SJCRH30 (cell line): ENCODE measurements at places on chromosomes 5 and 9. TPM values are rescaled to one million over a fixed set of nuclear protein-coding genes. Genes with fewer than 3 reads are reported as not detected.

DNA sequence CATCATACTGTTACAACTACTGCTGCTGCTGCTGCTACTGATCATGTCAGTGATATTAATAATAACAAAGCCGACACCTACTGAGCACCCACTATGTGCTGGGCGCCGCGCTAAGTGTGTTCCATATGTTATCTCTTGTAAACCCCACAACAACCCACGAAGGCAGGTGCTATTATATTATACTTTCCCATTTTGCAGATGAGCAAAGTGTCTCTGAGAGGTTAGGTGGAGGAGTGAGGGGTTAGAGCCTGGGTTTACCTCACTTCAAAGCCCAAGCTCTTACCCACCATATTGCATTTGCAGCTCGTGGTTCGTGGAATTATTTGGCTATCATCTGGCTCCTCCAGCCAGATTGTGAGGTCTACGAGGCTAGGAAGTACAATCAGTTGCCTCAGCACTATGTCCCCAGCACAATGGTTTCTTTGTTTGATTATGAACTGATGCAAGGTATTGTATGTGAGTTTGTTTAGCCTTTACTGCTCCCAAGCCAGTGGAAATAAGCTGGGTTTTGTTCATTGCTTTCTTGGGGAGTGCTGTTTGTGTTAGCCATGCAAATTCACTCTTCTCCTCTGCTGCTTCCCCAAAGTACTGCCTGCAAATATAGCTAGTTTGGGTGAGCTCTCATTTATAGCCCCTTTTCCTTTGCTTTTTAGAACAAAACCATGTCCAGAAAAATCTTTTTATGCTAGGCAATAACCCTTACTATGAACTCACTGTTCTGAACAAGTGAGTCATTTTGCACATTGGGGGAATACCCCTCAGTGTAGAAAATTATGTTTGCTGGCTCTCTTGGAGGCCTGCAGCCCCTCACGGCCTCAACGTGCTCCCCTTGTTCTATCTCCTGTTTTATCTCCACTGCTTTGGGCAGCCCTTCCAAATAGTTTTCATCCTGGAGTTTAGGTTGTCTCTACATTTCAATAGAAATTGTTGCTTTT is 47.9 kb downstream of the ALG2 start:
- H3K4me1 ChIP-seq, result peaks cover 20% of the 10 kb centered on the region
- H3K36me3 ChIP-seq, result no peaks in the 10 kb centered on the region
- H3K4me3 ChIP-seq, result no peak overlapping the region
- H3K27ac ChIP-seq, result no peak overlapping the region
- DNase-seq, result no peak

- peaks cover 8% of the 10 kb centered on the region; the same call in 1 of the 2 replicates for H3K27me3 ChIP-seq
- peak; percentile 5 for DNase-seq
- no peak overlapping the region for H3K27ac ChIP-seq
- no peaks in the 10 kb centered on the region for H3K36me3 ChIP-seq
- no peaks in the 10 kb centered on the region for H3K4me1 ChIP-seq
Measured at GRCh38 chr5:39148983-39149534, 70.3 kb downstream of the FYB1 start.

DNA sequence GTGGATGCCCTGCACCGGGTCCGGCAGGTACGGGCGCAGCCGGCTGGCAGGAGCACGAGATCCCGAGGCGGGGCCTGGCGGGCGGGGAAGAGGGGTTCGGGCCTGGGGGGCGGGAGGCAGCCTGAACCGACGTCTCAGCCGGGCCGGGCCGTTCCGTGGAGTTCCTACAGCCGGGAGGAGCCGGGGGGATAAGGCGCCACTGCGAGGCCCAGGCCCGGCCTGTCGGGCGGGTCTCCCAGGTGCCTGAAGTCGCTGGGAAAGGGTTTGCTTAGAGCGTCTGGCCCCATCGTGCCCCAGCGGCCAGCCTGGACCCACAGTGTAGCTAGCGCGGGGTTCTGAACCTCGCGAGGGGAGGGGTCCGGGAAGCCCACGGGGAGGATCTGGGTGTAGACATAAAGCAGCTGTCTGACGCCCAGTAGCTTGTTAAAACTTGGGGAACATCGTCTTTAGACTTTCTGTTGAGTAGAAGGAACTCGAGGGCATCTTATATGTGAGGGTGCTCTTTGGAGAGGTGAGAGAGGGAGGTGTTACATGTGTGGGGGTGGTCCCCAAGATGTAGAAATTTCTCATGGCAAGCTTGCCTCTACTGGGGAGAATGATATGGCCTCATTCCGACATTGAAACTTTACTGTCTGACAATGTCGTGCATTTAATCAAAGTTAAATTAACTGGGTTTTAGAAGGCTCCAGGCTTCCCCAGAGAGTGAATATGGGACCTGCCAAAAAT is 524 bp downstream of the FUBP3 start:
- H3K4me1 ChIP-seq, result no peaks in the 10 kb centered on the region
- H3K36me3 ChIP-seq, result peaks cover 18% of the 10 kb centered on the region
- no peaks in the 10 kb centered on the region for H3K27me3 ChIP-seq
- peak overlapping the region; percentile 87 for H3K4me3 ChIP-seq
- DNase-seq, result peak; percentile 27

DNA sequence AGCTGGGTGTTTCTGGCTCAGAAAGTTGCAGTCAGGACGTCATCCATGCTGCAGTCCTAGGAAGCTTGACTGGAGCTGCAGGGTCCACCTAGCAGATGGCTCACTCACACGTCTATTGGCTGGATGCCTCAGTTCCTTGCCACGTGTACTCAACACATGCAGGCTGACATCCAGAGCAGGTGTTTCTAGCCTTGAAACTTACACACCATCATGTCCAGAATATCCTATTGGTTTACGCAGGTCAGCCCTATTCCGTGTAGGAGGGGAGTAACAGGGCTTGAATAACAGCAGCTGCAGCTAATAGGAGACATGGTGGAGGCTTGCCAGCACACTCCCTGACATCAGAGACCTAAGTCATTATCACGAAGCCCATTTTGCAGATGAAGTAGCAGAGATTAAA is 473.5 kb downstream of the ACTL7B start:
- H3K36me3 ChIP-seq, result no peaks in the 10 kb centered on the region
- H3K27ac ChIP-seq, result no peak overlapping the region
- H3K4me1 ChIP-seq, result no peaks in the 10 kb centered on the region
- 0 out of 2 replicates have a peak, but pooled peaks cover 5% of the 10 kb centered on the region for H3K27me3 ChIP-seq

DNA sequence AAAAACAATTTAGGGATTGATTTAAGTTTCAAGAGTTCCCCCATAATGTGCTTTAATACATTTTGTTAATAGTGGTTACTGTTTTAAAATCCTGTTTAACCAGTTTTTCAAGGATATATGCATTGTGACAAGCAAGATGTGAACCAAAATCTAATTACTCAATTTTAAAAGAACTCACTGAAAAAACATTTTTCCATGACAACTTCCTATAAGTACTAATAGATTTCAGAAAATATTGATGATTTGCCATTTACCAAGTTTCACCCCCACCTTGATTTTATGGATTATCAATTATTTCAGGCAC is 4.9 kb upstream of the DNAJC21 start:
- H3K27ac ChIP-seq, result no peak overlapping the region
- H3K36me3 ChIP-seq, result peaks cover 76% of the 10 kb centered on the region
- no peak overlapping the region for H3K4me3 ChIP-seq
- no peak for DNase-seq
- H3K4me1 ChIP-seq, result peaks cover 6% of the 10 kb centered on the region; the same call in 1 of the 2 replicates
- no peaks in the 10 kb centered on the region for H3K27me3 ChIP-seq

- DNase-seq, result no peak
- H3K4me3 ChIP-seq, result no peak overlapping the region
- peaks cover 6% of the 10 kb centered on the region; the same call in 1 of the 2 replicates for H3K4me1 ChIP-seq
- no peaks in the 10 kb centered on the region for H3K27me3 ChIP-seq
- H3K27ac ChIP-seq, result no peak overlapping the region
- H3K36me3 ChIP-seq, result no peaks in the 10 kb centered on the region
Measured at GRCh38 chr5:76657091-76657490, 33.9 kb upstream of the F2RL2 start.

DNA sequence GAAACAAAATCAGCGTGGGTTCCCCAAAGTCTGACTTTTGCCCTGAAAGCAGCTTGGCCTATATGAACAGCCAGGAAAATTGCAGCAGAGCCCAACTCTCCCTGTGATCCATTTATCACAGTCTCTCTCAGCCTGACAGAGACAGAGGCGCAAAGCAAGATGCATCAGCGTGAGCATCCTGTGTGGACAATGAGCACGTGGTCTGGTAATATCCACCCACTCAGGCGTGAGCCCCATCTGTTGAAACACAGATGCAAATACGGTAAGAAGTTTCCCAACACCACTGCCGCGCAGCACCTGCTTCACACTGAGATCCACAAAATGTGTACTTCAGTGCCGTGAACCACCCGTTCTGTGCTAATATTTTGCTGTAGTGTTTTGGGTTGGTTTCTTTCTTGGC is 114.6 kb downstream of the MRPL36 start:
- no peak for DNase-seq
- no peaks in the 10 kb centered on the region for H3K27me3 ChIP-seq
- H3K4me1 ChIP-seq, result no peaks in the 10 kb centered on the region
- no peak overlapping the region for H3K4me3 ChIP-seq

GRCh38 chr5:149940077-149940574 is 4.5 kb downstream of the PDE6A start:
- no peaks in the 10 kb centered on the region for H3K27me3 ChIP-seq
- peaks cover 36% of the 10 kb centered on the region for H3K4me1 ChIP-seq
- no peak for DNase-seq
- H3K27ac ChIP-seq, result no peak overlapping the region
- H3K4me3 ChIP-seq, result no peak overlapping the region

DNA sequence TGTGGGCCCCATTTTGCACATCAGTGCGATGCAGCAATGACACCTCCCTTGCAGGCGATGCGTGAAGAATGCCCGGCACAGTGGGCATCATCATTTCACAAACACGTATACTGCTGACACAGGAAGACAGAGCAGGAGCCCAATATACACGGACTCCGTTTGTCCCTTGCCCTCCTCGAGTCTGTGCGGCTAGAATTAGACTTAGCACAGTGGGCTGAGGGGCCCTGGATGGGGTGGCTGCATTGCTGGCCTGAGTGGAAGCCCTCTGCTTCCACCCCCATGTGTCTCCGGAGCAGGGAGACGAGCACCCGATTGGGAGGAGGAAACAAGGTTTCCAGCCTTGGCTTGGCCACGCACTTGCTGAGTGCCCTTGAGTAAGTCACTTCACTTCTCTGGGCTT is 40.8 kb downstream of the GSN start:
- no peak for DNase-seq
- H3K4me1 ChIP-seq, result no peaks in the 10 kb centered on the region
- no peaks in the 10 kb centered on the region for H3K27me3 ChIP-seq
- H3K36me3 ChIP-seq, result no peaks in the 10 kb centered on the region
- no peak overlapping the region for H3K27ac ChIP-seq

GRCh38 chr5:140882591-140882899 is 621 bp downstream of the PCDHA13 start:
- H3K4me3 ChIP-seq, result no peak overlapping the region
- H3K27ac ChIP-seq, result no peak overlapping the region
- H3K27me3 ChIP-seq, result no peaks in the 10 kb centered on the region
- DNase-seq, result peak; percentile 40
- no peaks in the 10 kb centered on the region for H3K4me1 ChIP-seq

GRCh38 chr9:5920860-5921328 is 30.2 kb downstream of the MLANA start:
- H3K4me1 ChIP-seq, result no peaks in the 10 kb centered on the region
- H3K27ac ChIP-seq, result no peak overlapping the region
- H3K27me3 ChIP-seq, result no peaks in the 10 kb centered on the region

- no peak overlapping the region for H3K27ac ChIP-seq
- no peak overlapping the region for H3K4me3 ChIP-seq
- H3K27me3 ChIP-seq, result no peaks in the 10 kb centered on the region
- DNase-seq, result no peak
Measured at GRCh38 chr9:104553261-104553660, 15.7 kb upstream of the OR13C8 start.

DNA sequence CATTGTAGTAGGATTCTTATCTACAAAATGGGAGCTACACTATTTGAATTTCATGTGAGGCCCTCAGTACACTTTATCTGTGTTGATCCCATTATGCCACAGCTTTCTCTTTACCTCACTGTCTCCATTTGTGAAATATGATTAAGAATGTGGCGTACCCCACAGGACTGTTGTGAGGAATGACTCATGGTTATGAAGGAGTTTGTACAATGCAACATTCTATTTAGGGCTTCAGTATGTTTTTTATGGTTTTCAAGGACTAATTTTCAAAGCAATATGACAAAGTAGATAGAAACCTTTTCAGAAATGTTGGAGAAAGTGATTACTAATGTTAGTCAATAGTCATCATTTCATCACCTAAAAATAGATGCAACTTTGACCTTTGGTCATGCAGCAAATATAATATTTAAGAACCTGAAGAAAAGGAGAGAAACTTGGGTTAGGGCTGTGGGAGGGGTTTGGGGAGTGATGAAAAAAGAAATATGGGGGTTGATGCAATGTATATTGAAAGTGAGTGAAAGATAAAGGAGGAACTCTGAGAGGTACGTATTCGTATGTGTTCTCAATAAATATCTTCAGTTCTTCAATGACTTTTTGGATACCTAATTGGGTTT is 53.7 kb upstream of the PIP5K1B start:
- no peak overlapping the region for H3K27ac ChIP-seq
- H3K36me3 ChIP-seq, result no peaks in the 10 kb centered on the region
- H3K4me3 ChIP-seq, result no peak overlapping the region
- H3K27me3 ChIP-seq, result 0 out of 2 replicates have a peak, but pooled peaks cover 4% of the 10 kb centered on the region
- no peak for DNase-seq

GRCh38 chr5:160357861-160358411 is 12.5 kb downstream of the C1QTNF2 start:
- no peak overlapping the region for H3K4me3 ChIP-seq
- DNase-seq, result peak; percentile 23
- peak overlapping the region; percentile 15; the same call in 1 of the 2 replicates for H3K27ac ChIP-seq

DNA sequence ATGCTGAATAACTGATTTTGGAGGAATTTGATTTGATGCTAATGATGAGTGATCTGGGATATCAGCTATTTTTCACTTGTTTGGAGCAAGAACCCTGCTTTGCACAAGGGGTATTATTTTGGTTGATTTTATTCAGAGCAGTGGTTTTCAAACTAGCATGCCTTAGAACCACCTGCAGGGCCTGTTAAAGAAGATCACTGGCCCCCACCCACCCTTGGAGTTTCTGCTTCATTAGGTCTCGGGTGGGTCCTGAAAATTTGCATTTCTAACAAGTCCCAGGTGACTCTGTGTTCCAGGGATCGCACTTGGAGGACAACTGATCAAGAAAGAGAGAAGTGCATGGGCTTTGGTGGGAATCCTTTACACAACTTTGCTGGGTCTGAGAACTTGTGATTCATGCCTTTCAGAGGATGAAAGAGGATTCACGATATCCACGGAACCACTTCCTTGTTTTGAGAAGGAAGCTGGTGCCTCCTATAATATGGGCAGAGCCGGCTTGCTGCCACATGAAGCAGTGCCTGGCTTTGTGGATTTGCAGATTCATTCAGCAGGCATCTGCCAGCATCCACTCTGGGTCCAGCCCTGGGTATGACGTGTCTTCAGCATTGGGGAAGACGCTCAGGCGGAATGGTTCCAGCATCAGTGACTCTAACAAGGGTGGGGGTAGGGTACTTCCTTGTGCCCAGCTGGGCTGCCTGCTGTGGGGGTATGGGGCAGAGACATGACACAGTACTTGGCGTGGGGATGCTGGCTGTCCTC is 106.6 kb upstream of the PITX1 start:
- H3K4me1 ChIP-seq, result peaks cover 9% of the 10 kb centered on the region
- H3K27me3 ChIP-seq, result no peaks in the 10 kb centered on the region
- H3K27ac ChIP-seq, result no peak overlapping the region
- no peak overlapping the region for H3K4me3 ChIP-seq

The TAS2R1 gene
- not detected in 2 replicates for total RNA-seq

The CDO1 gene
- 0.23 TPM in 1 of 2 replicates, not detected in the other for total RNA-seq

The TAF11L10 gene
- total RNA-seq, result not detected in 2 replicates

The GAPT gene
- total RNA-seq, result not detected in 2 replicates

The PCDHB2 gene
- total RNA-seq, result 24.4 and 24.6 TPM in 2 replicates

The PAIP1 gene
- 160 and 162 TPM in 2 replicates for total RNA-seq
